ENCODE measurements at places on chromosomes 6 and 20. TPM values are rescaled to one million over a fixed set of nuclear protein-coding genes. Genes with fewer than 3 reads are reported as not detected.

DNA sequence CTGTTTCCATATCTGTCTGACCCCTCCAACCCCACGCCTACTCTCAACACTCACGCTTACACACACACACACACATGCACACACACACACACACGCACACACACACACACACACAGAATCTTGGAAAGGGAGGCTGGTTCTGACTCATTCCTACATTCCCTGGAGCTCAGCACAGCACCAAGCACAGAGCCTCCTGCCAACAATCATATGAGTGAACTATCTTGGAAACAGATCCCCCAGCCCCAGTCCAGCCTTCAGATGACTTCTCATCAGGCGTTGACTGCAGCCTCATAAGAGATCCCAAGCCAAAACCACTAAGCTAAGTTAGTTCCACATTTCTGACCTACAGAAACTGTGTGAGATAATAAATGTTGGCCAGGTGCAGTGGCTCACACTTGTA lies 14.1 kb upstream of the HCK start:
- DNase-seq = no peak
- no peaks in the 10 kb centered on the region for H3K36me3 ChIP-seq
- no peak overlapping the region for H3K4me3 ChIP-seq
- no peaks in the 10 kb centered on the region for H3K4me1 ChIP-seq
- peaks cover 52% of the 10 kb centered on the region for H3K27me3 ChIP-seq

DNA sequence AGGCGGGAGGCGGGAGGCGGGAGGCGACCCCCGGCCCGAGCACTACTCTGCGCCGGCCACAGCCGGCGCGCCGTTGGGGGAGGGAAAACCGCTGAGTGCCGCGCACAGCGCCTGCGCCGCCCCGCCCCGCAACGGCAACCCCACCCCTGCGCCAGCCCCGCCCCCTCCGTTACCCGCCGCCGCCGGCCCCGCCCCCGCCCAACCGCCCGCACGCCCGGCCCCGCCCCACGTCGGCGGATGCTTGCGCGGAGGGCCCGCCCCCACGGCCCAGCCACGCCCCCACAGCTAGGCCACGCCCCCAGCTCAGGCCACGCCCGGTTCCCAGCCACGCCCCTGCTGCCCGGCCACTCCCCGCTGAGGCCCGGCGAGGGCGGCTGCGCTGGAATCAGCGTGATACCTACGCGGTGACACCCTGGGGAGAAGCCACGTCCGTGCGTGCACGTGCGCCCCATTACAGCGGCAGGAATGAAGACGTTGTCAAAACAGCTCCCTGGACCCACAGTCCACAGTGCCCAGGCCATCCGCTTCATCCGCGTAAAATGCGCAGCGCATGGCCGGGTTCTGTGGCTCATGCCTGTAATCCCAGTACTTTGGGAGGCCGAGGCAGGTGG lies at the start of gene TCFL5:
Gene TCFL5, minus strand, starts transcription at position 97 of the 611 bp plus-strand sequence. CDS start 152 bp downstream, outside the sequence.
- peaks cover 5% of the 10 kb centered on the region for H3K27me3 ChIP-seq
- peak within 1 kb of the TSS; percentile 59 for H3K4me3 ChIP-seq
- H3K36me3 ChIP-seq = peaks cover 8% of the 10 kb centered on the region

DNA sequence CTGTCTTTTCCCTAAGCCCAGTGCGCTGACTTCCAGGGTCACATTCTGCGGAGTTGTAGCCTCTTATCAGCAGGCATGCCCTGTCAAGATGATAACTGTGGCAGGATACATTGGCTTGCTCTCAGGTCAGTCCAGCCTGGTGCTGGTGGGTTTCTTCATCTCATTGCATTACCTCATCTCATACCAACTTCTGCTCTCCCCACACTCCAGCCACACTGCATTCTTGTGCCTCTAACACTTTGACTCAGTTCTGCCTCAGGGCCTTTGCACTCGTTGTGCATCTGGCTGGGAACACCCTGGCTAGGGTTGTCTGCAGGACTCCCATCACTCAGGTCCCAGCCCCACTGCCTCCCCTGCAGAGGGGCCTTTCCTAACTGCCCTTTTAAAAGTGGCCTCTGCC lies 110.3 kb upstream of the BACH2 start:
- H3K27ac ChIP-seq = no peak overlapping the region
- no peak overlapping the region for H3K4me3 ChIP-seq
- H3K4me1 ChIP-seq = peaks cover 69% of the 10 kb centered on the region

- no peaks in the 10 kb centered on the region for H3K27me3 ChIP-seq
- no peak for DNase-seq
- H3K4me1 ChIP-seq = no peaks in the 10 kb centered on the region
- H3K4me3 ChIP-seq = no peak overlapping the region
- no peak overlapping the region for H3K27ac ChIP-seq
Observed at GRCh38 chr6:21800948-21801438, 207.4 kb downstream of the SOX4 start.

DNA sequence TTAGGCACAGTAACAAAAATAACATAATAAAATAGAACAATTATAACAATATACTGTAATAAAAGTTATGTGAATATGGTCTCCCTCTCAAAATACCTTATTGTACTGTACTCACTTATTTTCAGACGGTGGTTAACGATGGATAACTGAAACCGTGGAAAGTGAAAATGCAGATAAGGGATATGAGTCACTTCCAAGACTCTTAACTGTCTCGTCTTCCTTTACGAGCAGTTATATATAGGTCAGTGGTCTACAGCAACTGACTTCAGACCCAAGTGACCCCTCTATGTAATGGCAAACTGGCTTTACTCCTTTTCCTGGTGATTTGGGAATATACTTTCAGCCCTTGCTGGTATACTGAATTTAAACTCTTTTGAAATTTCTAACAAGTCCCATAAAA lies 261.4 kb downstream of the SLC35F1 start:
- peaks cover 2% of the 10 kb centered on the region for H3K27me3 ChIP-seq
- H3K4me1 ChIP-seq = no peaks in the 10 kb centered on the region
- no peaks in the 10 kb centered on the region for H3K36me3 ChIP-seq
- DNase-seq = no peak
- no peak overlapping the region for H3K4me3 ChIP-seq

GRCh38 chr20:43926287-43927050 lies 11.8 kb downstream of the TOX2 start:
- H3K4me1 ChIP-seq = peaks cover 45% of the 10 kb centered on the region
- H3K27ac ChIP-seq = no peak overlapping the region
- H3K27me3 ChIP-seq = peaks cover 59% of the 10 kb centered on the region
- no peak for DNase-seq

DNA sequence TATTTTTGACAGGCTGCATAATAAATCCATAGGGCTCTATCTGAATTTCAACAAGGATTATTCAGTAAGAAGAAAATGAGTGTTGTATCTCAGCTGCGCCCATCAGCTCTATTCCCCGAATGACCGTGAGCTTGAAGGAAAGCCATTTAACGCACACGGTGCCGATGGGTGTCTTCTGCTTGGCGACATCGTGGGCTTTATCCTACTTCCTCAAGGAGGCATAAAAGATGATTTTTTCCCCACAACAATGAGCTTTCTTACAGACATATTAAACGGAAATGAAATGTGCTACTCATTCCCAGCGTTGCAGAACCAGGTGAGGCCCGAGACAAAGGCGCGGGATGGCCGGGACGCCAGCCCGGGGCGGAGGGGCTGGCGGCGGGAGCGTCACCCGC lies 710 bp downstream of the DYNLT1 start:
- H3K36me3 ChIP-seq = peaks cover 46% of the 10 kb centered on the region
- no peak for DNase-seq
- no peaks in the 10 kb centered on the region for H3K27me3 ChIP-seq
- H3K4me3 ChIP-seq = peak overlapping the region; percentile 95

DNA sequence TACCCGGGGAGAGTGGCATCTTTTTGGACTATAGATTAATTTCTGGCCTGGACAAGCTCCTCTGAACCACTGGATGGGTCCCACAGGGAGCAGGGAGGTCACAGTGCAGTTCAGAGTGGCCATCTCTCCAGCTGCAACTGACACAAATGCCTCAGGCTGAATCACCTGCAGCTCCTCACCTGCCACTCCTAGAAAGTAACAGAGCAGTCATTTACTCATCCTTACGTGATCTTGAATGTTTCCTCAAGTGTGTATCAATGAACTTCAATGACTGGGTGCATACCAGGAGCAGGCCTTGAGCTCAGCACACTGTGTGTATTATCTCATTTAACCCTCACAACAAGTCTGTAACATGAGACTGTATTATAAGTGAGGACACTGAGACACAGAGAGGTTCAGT lies 40.0 kb upstream of the SIRPG start:
- H3K4me1 ChIP-seq = peaks cover 24% of the 10 kb centered on the region
- H3K27me3 ChIP-seq = peaks cover 2% of the 10 kb centered on the region
- no peak overlapping the region for H3K4me3 ChIP-seq
- no peaks in the 10 kb centered on the region for H3K36me3 ChIP-seq

- DNase-seq = no peak
- H3K4me1 ChIP-seq = peaks cover 51% of the 10 kb centered on the region
- peaks cover 83% of the 10 kb centered on the region for H3K36me3 ChIP-seq
- H3K4me3 ChIP-seq = no peak overlapping the region
- no peaks in the 10 kb centered on the region for H3K27me3 ChIP-seq
Observed at GRCh38 chr6:127851197-127851596, 49.7 kb downstream of the THEMIS start.

GRCh38 chr20:32450484-32451061 lies 92.4 kb downstream of the ASXL1 start:
- H3K4me1 ChIP-seq = peaks cover 4% of the 10 kb centered on the region
- DNase-seq = no peak
- H3K36me3 ChIP-seq = peaks cover 15% of the 10 kb centered on the region
- H3K27me3 ChIP-seq = no peaks in the 10 kb centered on the region

GRCh38 chr20:62723768-62724450 lies 15.3 kb downstream of the NTSR1 start:
- H3K27me3 ChIP-seq = peaks cover 26% of the 10 kb centered on the region
- no peak overlapping the region for H3K4me3 ChIP-seq
- peaks cover 27% of the 10 kb centered on the region for H3K4me1 ChIP-seq
- DNase-seq = no peak

GRCh38 chr20:15475483-15475882 lies 1097.8 kb downstream of the KIF16B start:
- DNase-seq = no peak
- no peaks in the 10 kb centered on the region for H3K4me1 ChIP-seq
- H3K4me3 ChIP-seq = no peak overlapping the region
- no peaks in the 10 kb centered on the region for H3K27me3 ChIP-seq
- no peaks in the 10 kb centered on the region for H3K36me3 ChIP-seq

DNA sequence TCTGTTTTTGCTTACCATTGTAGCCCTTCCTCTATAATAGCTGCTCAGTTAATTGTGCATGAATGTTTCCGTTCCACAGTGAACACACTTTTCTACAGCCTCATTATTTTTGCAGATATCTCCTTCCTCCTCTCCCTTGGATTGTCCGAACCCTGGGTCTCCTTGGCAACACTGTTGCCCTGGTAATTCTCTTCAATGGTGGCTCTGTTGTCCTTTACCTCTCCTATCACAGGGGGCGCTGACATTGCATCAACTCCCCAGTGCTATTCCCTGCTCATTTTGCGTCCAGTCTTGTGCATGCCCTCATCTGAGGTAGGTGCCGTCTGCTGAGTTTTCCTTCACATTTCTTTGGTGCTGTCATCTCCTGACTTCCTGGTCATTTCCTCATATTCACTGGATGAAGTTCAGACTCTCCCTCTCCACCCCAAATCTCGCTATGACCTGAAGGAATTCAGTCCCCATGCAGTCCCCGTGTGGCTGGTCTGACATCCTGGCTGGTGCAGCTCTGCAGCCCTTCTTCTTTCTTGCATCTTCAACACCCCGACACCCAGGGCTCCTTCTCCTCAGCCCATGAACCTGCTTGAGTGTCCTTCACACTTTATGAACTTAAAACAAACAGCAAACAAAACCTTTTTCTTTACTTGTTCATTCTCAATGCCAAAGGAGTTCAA lies 21.1 kb downstream of the PHACTR2 start:
- H3K4me1 ChIP-seq = peaks cover 5% of the 10 kb centered on the region
- no peak for DNase-seq
- H3K36me3 ChIP-seq = no peaks in the 10 kb centered on the region

- DNase-seq = peak; percentile 31
- H3K27me3 ChIP-seq = peaks cover 8% of the 10 kb centered on the region
- H3K27ac ChIP-seq = no peak overlapping the region
- H3K4me3 ChIP-seq = no peak overlapping the region
Observed at GRCh38 chr6:79646006-79646405, 14.9 kb downstream of the SH3BGRL2 start.

DNA sequence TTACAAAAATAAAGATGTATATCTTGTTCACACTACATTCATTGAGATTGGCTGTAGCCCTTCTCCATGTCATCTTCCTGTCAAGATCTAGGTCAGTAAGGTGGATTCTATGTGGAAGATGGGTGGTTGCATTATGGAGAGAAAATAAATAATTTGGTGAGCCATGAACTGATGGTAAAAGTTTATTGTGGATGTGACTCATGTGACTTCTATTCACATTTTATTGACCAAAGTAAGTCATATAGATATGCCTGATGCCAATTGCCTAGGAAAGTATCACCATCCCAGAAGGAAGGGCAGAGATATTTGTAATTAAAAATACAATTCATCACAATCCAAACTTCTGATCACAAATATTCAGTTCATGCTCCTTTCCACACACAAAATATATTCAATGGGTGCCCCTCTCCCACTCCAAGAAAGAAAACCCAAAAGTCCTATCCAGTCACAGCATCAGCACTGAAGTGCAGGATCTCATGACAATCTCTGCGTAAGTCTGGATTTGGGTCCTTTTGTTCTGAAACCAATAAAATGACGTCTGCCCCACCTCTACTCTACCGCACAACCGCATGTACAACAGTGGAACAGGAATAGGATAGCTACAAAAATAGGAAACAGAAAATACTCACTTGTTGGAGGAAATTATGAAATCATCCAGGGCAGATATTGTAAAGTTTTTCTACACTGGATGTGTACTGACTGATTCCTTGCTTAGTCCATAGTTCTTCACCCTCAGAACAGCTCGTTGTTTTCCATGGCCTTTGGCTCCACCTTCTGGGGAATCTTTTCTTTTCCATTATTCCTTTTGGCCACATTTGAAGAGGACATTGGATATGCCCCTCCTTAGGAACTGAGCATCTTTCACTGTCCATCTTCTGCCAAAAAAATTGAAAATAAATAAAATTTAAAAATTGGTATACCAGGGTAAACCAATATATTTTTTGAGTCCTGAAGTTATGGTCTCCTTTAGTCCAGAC lies 16.1 kb upstream of the SLC17A3 start:
- no peak overlapping the region for H3K4me3 ChIP-seq
- H3K27me3 ChIP-seq = peaks cover 2% of the 10 kb centered on the region
- DNase-seq = peak; percentile 15
- H3K36me3 ChIP-seq = no peaks in the 10 kb centered on the region
- H3K4me1 ChIP-seq = no peaks in the 10 kb centered on the region

GRCh38 chr6:30776390-30777154 lies 32.2 kb upstream of the IER3 start:
- H3K27ac ChIP-seq = no peak overlapping the region
- no peak overlapping the region for H3K4me3 ChIP-seq
- peaks cover 77% of the 10 kb centered on the region for H3K4me1 ChIP-seq
- peaks cover 8% of the 10 kb centered on the region for H3K36me3 ChIP-seq

DNA sequence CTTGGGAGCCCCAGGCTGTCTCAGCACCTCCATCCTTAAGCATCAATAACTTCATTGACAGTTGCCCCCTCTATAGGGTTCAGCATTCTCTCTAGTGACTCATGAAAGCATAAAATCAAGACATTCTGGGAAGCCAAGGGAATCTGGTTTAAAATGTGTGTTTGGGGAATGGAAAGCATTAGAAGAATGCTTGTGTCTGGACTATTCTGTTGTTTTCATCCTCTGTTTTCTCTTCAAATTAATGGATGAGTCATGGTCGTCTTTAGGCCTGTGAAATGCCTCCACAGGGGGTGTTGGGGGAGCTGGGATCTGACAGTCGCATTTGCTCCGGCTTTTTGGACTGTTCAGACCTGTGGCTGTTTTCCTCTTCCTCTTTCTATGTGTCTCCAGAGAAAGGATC lies 279.7 kb downstream of the CDC5L start:
- no peak overlapping the region for H3K27ac ChIP-seq
- no peak overlapping the region for H3K4me3 ChIP-seq
- no peaks in the 10 kb centered on the region for H3K27me3 ChIP-seq

The OR2B3 gene
- total RNA-seq = not detected

The COL9A1 gene
- not detected for total RNA-seq

The SLA2 gene
- 92.7 TPM for total RNA-seq

The NMBR gene
- total RNA-seq = not detected

The MYCT1 gene
- not detected for total RNA-seq

The HRH3 gene
- not detected for total RNA-seq

The MOG gene
- total RNA-seq = not detected

Data from activated CD4-positive, alpha-beta T cell treated with anti-CD3 and anti-CD28 coated beads, Interleukin-2, amount 10 ng/mL, durations not matched to agents 7 days and 5 days (primary cell).